Adrenal gland (tissue), 19 donors: ENCODE measurements at places on chromosomes 16 and 17. TPM values are rescaled to one million over a fixed set of nuclear protein-coding genes. Genes with fewer than 3 reads are reported as not detected.

- no peak for DNase-seq
Observed at GRCh38 chr16:46765050-46765449, 16.9 kb upstream of the MYLK3 start.

GRCh38 chr17:56739376-56739775 is 94.3 kb downstream of the C17orf67 start:
- no peak for DNase-seq

- DNase-seq = no peak
Observed at GRCh38 chr17:49572806-49573420, 2.8 kb upstream of the NXPH3 start.

TNRC6C gene
- total RNA-seq = 11.5 TPM
